ENCODE measurements at places on chromosomes 1 and 21.

DNA sequence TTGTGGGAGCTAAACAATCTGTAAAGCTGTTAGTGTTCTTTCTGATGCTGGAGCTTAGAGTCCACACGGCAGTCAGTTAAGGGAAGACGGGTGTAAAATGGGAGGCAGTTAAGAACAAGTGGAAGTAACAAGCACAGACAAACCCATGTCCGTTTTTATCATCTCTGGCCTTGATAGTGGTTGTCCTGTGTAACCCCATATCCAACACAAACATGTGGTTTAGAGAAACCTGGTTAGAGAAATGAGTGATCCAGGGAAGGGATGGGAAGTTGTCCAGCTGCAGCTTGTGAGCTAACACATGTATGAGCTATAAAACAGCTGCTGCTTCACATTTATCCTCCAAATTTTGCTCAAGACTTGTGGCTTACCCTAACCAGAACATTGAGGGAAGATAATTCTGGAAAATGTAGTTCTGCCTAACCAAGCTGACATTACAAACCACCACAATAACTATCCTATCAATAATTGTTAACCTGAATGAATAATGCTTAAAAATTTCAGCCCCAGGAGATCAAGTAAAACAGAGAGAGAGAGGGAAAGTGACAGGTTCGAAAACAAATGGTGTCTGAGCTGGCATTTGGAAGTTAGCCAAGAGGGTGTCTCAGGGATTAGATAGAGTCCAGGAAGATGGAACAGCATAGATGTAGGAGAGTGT lies 10.6 kb upstream of the C1orf162 start:
- DNase-seq = no peak

DNA sequence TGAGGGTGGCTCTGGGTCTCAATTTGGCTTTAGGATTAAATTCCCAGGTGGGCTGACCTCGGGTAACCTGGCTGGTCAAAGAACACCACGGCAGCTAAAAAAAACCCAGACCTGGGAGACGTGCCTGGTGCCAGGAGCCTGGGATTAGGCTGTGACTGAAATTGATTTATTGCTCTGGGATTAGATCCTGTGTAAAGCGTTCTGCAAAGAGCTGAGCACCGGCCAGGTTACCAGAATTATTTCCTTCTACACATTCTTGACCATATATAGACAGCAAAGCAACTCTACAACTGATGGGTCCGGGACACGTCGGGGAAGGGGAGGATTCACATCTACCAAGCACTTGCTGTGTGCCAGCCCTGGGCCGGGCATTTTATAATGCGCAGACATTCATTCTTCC lies 45.2 kb downstream of the TMCO4 start:
- no peak for DNase-seq

DNA sequence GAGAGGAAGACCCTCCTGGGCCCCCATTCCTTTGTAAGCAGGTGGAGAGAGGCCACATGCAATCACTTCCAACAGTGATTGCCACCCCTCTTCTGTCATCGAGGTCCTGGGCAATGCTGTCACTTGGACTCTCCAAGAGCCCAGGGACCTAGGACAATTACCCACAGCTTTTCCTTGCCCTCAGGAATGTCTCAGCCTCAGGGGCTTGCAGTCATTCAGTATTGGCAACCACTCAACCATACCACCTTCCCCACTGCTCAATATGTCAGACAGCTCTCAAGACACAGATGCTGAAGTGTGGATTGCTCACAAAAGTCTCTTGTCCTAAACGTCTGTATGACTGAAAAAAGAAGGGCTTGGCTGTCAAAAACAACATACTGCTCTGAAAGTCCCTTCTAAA lies 87.8 kb downstream of the PTPN14 start:
- no peak for DNase-seq

DNA sequence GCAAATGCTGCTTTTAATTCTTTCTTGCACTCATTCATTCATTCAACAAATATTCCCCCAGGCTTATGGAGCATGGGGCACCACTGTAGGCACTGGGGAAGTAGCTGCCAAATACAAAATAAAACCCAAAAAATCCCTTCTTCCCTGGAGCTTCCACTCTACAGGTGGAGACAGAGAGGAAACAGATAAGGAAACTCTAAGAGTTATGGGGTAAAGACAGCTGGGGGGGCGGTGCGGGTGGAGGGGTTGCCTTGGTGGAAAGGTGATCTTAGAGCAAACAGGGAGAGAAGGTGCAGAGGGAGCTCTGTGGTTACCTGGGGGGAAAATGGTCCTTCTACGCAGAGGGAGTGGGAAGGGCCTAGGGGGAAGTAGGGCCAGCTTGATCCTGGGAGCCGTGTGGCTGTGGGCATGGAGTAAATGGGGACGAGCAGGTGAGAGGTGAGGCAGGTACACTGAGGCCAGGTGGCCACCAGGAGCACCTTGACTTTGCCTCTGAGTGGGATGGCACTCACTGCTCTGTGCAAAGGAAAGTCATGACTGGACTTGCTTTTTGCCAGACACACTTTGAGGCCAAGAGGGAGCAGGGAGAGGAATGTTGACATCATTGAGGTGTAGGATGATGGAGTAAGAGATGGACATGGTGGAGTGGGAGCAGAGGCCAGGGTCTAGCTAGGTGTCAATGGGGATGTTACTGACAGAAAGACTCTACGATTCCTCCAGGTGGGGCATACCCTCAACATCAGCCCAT lies 152.0 kb downstream of the ETS2 start:
- DNase-seq = peak; percentile 78

DNA sequence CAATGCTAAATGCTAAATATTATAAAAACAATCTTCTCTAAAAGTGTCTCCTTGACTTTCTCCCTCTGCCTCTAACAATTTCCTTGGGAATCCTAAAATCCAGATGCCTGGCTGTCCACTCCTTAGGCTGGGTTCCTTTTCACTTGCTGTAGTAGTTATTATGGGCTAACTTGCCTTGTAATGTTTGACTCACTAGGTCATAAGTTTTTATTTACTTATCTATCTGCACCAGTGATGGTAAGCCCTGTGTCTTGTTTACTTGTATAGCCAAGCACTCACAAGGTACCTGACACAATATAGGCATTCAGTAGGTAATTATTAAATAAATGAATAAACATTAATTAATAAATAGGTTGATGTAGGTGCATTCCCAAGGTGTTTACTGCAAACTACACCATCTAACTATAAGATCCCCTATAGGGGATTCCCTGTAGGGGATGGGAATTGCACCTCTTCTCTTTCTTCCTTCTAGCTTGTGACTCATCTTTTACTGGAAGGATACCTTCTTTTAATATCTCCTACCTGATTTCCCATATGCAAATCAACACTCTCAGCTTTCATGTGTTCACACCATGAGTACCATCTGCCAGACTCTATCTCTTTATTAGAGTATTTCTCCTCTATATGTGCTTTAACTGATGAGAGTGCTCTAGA lies 14.7 kb upstream of the CHIA start:
- DNase-seq = no peak

GRCh38 chr1:51534447-51534846 lies 15.4 kb upstream of the EPS15 start:
- DNase-seq = no peak

DNA sequence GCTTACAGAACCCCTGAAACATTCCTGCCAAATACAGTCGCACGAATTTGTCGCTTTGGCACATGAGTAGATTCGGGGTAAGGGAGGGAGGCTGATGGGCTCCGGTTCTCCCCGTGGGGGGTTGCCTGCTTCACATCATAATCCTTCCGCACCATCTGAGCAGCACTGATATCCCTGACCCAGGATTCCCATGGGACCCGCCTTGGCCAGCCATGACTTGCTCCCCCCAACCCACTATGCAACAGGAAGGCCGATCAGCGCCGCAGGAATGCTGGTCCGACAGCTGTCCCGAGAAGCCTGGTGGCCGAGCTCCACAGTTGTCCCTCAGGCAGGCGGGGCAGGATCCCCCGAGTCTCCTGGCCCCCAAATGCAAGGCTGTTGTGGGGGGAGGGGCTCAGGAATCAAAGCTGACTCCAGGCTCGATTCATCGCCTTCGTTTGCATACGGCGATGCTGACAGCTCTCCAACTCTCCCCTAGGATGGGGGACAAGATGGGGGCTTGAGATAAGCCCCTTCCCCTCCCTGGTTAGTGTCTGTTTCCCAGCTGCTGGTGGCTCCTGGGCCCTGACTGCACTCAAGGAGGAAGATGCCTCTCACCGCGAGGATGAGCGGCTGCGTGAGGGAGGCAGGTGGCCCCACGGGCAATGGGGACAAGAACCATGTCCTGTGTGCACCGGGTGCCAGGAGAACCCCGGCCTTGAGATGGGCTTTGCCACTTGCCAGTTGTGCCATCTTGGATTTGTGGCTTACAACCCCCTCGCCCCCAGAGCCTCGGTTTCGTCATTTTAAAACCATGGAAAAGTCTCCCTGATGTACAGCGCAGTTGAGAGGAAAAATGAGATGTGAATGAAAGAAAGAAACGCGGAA lies 9.3 kb downstream of the DRAXIN start:
- no peak for DNase-seq

DNA sequence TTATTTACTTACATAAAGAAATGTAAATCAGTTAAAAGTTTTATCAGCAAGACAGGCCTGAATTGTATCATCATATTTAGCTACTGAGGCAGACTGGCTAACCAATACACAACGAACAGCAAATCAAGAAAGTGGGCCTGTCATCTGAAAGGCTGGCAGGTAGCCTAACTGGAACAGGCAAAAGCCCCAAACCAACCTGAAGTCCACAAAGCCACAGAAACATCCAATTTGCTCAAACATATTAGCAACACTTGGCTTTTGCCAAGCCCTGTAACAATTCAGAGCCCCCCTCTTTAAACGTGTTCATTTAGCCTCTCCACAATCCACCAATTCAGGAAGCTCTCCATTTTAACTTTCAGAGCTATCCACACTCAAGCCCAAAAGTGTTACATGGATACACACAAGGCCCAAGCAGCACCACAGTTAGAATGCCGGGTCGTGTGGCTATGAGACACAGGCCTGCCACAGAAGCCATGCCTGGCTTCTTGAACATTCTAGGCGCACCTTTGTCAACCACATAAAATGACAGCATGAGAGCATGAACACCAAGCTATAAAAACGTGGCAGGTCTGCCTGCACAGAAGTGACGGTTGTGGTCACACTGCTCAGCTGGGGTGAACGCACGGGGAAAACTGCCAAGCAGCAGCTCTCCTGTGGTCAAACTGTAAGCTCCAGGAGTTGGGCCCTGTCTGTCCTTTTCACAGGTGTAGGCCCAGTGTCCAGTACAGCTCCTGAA lies 49.3 kb downstream of the CD34 start:
- DNase-seq = no peak

DNA sequence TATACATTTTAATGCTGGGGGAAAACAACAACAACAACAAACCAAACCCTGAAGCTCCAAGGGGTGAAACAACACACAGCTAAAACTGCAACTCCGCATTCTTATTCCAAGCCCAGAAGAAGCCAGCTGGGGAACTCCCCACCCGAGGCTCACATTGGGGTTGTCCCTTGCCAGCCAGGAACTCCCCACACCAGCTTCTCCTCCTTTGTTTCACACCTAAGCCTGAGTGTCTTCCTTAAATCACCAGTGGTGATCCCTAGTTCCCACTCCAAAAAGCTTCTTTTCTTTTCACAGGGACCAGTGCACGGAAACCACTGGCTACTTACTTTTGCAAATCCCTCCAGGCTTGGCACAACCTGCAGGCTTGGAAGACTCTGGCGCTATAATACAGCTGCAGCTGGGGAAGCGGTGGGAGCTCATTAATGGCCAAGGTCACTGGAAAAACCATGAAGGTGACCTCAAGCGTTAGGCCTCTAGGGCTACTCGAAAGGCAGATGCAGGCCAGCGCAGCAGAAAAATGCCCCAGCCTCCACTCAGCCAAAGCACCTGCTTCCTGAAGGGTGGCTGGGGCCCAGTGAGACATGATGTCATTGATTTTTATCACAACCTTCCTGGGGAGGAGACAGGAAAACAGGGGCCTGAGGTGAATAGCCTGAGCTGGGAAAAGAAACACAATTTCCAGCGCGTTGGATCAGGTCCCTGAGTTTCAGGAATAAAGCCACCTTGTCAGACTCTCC lies 40.1 kb downstream of the TLR5 start:
- DNase-seq = peak; percentile 71

GRCh38 chr1:74971982-74972381 lies 162.2 kb upstream of the LHX8 start:
- no peak for DNase-seq

- peak; percentile 62 for DNase-seq
Measured at GRCh38 chr1:84774669-84775534, 84.6 kb upstream of the SSX2IP start.

GRCh38 chr1:234759888-234760287 lies 149.9 kb upstream of the IRF2BP2 start:
- no peak for DNase-seq
